ENCODE measurements at places on chromosomes 3 and 15. TPM values are rescaled to one million over a fixed set of nuclear protein-coding genes. Genes with fewer than 3 reads are reported as not detected.

- no peak for DNase-seq
Observed at GRCh38 chr15:69517052-69517451, 64.4 kb downstream of the RPLP1 start.

- no peak for DNase-seq
Observed at GRCh38 chr15:33975022-33975565, 6.8 kb downstream of the CHRM5 start.

The GUCA1C gene
- total RNA-seq = not detected

GRCh38 chr3:188343894-188344293 lies 189.9 kb downstream of the LPP start:
- DNase-seq = no peak

- no peak for DNase-seq
Observed at GRCh38 chr3:4824926-4825325, 154.3 kb upstream of the BHLHE40 start.

- no peak for DNase-seq
Observed at GRCh38 chr3:111932946-111933345, 45.9 kb upstream of the ABHD10 start.

The GOLGA8J gene
- total RNA-seq = 0.44 TPM

The EPB42 gene
- total RNA-seq = not detected

DNA sequence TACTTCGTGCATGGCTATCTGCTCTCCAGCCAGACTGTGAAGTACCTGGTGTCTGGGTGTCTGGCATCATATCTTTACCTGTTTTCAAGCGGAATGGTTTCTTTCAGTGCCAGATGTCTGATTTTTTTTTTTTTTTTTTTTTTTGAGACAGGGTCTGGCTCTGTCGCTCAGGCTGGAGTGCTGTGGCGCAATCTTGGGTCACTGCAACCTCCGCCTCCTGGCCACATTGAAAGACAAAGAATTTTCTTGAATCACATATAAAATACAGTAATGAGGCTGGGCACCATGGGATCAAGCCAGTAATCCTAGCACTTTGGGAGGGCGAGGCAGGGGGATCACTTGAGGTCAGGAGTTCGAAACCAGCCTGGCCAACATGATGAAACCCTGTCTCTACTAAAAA lies 2.8 kb upstream of the MESP1 start:
- DNase-seq = no peak

GRCh38 chr3:94904156-94904674 lies 841.4 kb downstream of the NSUN3 start:
- no peak for DNase-seq

The TF gene
- 3.0 TPM for total RNA-seq

The PLA2G4E gene
- total RNA-seq = not detected

The TRPM1 gene
- total RNA-seq = not detected

DNA sequence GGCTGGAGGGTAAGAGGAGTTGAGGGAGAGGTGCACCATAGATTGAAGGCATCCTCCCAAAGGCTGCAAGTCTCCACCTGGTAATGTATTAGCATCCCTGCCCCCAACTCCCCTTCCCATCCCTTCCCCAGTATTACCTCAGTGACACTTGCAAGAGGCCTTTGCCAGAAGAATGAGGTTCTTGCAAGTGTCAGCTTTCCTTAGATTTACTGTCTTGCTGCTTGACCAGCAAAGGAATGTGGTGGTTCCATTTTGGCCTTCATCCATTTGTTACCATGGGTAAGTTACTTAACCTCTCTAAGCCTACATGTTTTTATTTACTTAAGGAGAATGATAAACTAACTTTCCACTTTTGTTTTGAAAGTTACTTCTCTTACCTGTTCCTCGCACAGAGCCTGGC lies 108.9 kb downstream of the LRTM1 start:
- DNase-seq = no peak

DNA sequence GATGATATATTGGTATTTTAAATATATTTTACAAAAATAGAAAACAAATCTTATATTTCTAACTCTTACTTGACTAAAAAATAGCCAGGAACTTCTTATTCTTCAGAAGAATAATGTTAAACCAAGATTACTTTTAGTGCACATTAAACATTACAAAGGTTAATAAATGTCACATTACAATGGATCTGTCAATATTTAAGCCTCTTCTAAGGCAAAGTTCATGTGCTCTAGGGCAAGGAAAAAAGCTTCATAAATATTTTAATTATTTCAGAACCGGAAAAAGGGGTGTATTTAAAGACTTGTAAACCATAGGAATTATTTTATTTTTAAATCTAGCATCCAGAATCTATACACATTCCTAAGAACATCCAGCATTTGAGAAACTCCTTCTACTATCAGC lies 166.9 kb upstream of the ROBO2 start:
- no peak for DNase-seq

DNA sequence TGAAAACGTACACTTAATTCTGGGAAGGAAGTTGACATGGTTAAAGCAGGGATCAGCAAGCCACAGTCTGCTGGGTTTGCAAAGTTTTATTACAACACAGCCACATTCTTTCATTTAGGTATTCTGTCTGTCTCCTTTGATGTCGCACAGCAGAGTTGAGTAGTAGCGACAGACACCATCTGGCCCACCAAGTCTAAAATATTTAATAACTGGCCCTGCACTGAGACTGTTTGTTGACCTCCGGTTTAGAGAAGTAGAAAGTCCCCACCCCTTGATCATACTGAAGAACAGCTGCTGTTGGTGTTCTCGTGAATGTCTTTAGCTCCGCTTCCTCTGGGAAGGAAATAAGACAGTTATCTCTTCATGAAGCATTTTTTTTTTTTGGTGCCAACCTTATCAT lies 66.2 kb downstream of the MCTP2 start:
- DNase-seq = no peak

DNA sequence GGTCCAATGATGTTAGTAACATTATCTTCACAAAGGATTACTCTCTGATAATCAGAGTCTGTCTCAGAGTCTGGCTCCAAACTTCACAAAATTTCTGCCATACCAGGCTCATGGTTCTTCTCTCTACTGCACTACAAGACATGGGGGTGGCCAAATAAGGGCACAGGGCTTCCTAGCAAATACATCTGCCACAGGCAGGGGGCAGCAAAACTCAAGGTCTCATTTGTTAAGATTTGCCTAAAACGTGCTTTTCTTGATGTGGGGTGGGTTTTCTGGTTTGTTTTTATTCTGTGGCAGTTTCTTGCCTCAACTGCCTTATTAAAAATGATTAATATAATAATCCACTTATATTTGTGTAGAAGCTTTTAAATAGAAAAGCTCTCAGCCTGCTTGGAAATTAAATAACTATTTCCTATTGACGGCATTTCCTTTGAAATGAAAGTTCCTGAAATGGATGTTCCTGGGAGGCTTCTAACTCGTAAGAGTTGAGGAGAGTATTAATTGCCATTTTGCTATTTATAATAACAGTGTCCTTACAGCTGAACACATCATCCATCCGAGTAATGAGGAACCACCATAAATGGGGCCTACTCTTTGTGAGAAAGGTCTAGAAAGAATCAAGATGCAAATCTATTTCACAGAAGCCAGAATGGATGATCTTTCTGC lies 53.8 kb downstream of the SST start:
- DNase-seq = peak; percentile 87

GRCh38 chr15:74380361-74381189 lies 13.1 kb upstream of the CYP11A1 start:
- no peak for DNase-seq

GRCh38 chr15:96349034-96349856 lies 18.7 kb downstream of the NR2F2 start:
- no peak for DNase-seq

DNA sequence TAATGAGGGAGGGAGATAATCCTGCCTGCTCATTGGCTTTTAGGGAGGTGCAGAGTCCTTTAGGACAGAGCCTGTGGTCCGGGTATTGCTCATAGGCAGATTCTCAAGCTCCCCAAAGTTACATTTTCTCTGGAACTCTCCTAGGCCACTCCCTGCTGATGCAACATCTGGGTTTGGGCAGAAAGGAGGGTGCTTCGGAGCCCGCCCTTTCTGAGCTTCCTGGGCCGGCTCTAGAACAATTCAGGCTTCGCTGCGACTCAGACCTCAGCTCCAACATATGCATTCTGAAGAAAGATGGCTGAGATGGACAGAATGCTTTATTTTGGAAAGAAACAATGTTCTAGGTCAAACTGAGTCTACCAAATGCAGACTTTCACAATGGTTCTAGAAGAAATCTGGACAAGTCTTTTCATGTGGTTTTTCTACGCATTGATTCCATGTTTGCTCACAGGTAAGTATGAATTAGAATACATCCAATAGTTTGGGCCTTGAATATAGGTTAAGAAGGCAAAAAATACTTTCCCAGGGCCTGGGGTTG lies at the start of gene IL20RB:
TSS of gene IL20RB (plus strand) at position 233 of the 538 bp plus-strand sequence. CDS start at position 364, 131 bp downstream.
- peak; percentile 54 for DNase-seq

- DNase-seq = no peak
Observed at GRCh38 chr3:34140616-34141015, 342.2 kb downstream of the PDCD6IP start.

GRCh38 chr3:66121318-66121717 lies 82.6 kb upstream of the MAGI1 start:
- no peak for DNase-seq

- no peak for DNase-seq
Observed at GRCh38 chr3:43366481-43366880, 80.1 kb downstream of the SNRK start.

- DNase-seq = peak; percentile 99
Observed at GRCh38 chr3:57544181-57545125, at the start of gene DNAH12. TSS of gene DNAH12 (minus strand) at chr3:57544344. CDS start at chr3:57542870, 1,474 bp downstream.

- DNase-seq = peak; percentile 14
Observed at GRCh38 chr3:10520072-10520471, 14.7 kb upstream of the ATP2B2 start.

The SKOR1 gene
- 0.37 TPM for total RNA-seq

The CNTN3 gene
- total RNA-seq = 2.7 TPM
